ENCODE measurements at places on chromosomes 12 and 14.

DNA sequence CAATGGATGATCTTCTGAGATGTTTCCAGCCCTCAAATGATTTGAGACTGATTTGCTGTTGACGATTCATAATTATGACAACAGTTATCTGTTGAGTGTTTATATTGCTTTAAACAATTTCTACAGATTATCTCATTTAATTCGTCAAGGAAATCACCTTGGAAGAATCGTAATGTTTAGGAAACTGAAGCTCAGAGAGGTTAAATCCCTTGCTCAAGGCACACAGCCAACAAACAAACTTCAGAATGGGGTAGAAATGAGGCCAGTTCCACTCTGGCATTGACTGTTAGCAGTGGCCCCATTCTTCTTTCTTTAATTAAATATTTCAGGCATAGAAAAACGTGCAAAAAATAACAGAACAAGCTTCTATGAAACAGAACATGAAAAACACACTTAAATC lies 4.0 kb upstream of the WSCD2 start:
- no peak for DNase-seq

DNA sequence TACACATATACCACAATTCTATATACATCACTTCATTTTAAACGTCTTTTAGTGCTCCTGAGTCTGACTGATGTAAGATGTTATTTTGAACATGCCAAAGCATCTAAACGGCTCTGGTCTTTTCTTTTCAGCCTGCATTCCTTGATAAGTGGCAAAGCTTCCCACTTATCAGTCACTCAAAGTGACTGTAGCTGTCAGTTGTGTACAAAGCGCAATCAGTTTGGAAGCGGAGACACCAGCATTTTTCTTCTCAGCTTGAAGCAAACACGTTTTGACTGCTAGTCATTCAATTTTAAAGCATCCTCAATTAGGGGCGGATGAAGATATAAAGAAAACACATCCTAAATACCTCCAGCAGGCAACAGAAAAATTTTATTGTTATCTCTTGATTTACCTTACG lies 226.8 kb downstream of the SOX5 start:
- DNase-seq, result no peak

GRCh38 chr12:90627180-90627896 lies 327.6 kb downstream of the CCER1 start:
- peak; percentile 69 for DNase-seq

- peak; percentile 85 for DNase-seq
Observed at GRCh38 chr14:53278602-53279506, 125.7 kb upstream of the DDHD1 start.

GRCh38 chr14:104103446-104104075 lies 18.1 kb downstream of the ASPG start:
- DNase-seq, result no peak

Data from HT1080 (cell line).